Esophagus mucosa (tissue), 1 donor: ENCODE measurements at places on chromosomes 12 and 14.
A peak's percentile ranks its signal among the peaks of the same experiment; 100 is the strongest.

DNA sequence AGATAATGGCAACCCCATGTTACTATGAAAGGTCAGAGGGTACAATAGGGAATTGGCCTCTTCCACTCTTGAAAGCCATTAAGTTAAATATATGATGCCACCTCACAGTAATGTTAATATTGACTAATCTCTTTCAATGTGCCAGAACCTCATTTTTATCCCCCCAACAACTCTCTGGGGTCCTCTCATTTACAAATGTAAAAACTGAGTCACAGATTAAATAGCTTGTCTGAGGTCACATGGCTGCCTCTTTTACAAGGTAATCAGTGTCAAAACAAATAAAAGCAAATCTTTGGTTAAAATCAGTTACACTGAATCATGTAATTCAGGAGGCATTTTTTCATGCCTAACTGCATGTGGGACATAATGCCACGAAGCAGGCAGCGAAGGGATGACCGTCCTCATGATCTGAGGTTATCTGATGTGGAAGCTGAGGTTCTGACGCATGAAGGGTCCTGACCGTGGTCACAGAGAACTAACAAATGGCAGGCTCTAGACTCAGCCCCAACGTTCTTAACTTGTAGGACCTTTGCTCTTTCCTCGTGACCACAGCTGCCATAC is 78.5 kb downstream of the PTPN21 start:
- ATAC-seq = no peak

GRCh38 chr12:110253176-110253575 is 27.9 kb upstream of the ATP2A2 start:
- no peak for ATAC-seq

DNA sequence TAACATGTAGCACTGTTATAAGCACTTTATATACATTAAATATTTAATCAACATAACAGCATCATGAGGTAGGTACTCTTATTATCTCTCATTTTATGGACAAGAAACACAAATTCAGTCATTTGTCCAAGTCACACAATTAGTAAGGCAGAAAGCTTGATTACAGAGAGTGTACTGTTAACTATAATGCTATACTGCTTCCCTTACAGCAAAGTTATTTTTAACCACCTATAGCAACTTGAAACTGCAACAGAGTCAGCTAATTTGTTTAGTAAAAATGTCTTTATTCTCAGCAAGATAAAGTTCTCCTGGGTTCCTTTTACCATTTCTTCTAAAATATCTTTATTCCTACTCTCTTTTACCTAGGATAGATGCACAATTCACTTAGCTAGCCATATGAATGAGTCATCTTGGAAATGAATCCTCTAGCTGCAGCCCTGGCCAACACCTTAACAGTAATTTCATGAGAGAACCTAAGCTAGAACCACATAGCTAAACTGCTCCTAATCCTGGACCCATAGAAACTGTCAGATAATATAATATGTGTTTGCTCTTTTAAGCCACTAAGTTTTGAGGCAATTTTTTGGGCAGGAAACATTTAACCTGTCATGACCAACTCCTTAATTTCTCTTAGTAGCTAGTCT is 90.2 kb upstream of the HECTD1 start:
- peak; percentile 51 for ATAC-seq

GRCh38 chr12:92111256-92111655 is 34.4 kb downstream of the BTG1 start:
- ATAC-seq = no peak

DNA sequence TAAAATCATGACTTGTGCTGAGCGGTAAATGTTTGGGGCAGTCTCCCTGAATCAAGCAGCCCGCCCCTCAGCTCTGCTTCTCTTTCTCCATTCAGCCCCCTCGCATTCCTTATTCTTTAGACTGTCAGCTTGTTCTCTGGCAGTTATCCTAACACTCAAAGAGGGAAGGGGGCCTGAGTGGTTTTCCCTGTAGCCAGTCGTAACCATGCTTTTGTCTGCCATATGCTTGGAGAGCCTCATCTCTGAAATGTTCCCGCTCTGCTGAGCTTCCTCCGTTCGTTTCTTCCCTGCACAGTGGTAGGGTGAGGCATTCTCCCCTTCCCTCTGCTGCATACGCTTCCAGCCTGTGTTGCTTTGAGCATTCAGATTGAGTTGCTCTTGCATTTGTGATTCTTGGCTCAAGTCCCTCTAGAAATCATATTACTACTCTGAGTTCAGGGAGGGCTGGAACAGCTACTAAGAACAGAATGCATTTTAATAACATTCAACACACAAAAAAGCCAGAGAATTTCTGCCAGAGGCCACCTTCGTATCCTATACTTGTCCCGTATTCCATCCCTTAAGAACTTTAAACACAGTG is 119.7 kb downstream of the FBXL14 start:
- ATAC-seq = no peak

- ATAC-seq = no peak
These were observed 6.7 kb downstream of the RIMBP2 start for GRCh38 chr12:130709151-130709970.

DNA sequence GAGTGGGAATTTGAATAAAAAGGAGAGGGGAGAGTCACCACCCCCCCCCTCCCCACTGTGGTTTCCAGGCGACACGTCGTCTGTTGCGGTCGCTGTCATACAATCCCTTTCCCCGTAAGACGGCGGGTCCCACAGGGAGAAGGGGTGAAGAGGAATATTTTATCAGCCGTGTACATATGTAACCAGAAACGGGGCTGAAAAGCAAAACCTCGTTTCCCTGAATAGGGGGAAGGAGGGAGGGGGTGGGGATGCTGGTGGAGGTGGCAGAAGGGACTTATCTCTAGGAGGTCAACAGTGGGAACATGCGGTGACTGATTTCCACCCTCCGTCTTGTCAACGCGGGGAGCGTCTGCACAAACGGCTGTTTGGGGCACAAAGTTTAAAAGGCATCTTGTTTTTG is 171.4 kb downstream of the RBM19 start:
- no peak for ATAC-seq

DNA sequence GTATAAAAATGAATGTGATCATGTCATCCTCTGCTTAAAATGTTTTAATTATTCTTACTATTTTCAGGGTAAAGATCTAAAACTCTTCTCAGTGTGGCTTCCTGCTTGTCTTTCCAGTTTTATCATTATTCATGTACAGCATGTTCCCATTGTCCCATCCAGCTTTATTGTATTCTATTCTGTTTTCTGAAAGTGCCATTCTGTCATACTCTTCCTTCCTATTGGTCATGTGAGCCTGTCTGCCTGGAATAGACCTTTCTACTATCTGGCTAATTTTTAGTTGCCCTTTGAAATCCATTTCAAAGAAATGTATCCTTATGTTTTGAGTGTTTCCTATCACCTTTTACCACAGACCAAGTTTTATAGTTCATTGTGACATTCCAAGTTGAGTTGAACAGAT is 34.9 kb downstream of the PALS1 start:
- no peak for ATAC-seq

DNA sequence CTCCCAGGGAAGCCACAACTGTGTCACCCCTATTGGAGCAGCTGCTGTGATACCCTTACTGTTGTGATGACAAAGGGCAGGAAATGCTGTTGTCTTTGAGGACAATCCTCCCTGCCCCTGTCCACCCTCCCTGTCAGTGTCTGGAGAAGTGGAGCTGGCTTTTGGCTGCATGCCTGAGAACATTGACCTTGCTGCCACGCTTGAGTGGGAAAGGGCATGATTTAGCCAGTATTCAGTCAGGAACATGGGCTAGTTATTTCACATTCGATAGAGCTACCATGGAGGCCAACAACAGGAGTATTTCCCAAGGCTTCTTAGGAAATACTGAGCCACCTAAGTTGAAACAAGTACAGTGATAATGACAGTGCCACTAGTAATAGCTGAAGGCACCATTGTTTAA is 59.4 kb downstream of the MYRFL start:
- ATAC-seq = no peak

GRCh38 chr14:24092505-24093206 is 1.5 kb upstream of the PCK2 start:
- no peak for ATAC-seq

- no peak for ATAC-seq
These were observed 109.4 kb upstream of the SSTR1 start for GRCh38 chr14:38098074-38098836.

- ATAC-seq = peak; percentile 19
These were observed 2.0 kb downstream of the ATN1 start for GRCh38 chr12:6929466-6930452.

GRCh38 chr12:31272607-31273225 is 53.2 kb downstream of the SINHCAF start:
- ATAC-seq = no peak

DNA sequence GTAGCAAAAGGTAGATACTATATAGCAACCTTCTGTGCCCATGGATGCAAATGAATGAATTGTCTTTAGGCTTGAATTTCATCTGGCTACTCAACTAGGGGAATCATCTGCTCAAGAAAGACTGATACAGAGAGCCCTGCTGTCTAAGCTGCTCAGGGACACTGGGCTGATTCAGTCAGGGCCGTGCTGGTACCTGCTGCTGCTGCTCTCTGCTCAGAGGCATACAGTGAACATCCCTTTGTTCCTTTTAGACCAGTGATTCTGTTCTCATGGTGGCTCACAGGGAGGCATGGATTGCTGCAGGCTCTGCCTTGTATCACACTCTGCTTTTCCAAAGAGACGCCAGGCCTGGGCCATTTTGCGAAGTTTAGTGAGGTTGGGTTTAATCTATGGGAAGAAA is 14.1 kb downstream of the EIF2B2 start:
- no peak for ATAC-seq

- ATAC-seq = no peak
These were observed at the start of gene LRRC10 for GRCh38 chr12:69610729-69611128. LRRC10 (minus strand) TSS chr12:69610907; CDS start chr12:69610838, 69 bp downstream.
